LoVo (cell line): ENCODE measurements at places on chromosomes 2 and 18.

DNA sequence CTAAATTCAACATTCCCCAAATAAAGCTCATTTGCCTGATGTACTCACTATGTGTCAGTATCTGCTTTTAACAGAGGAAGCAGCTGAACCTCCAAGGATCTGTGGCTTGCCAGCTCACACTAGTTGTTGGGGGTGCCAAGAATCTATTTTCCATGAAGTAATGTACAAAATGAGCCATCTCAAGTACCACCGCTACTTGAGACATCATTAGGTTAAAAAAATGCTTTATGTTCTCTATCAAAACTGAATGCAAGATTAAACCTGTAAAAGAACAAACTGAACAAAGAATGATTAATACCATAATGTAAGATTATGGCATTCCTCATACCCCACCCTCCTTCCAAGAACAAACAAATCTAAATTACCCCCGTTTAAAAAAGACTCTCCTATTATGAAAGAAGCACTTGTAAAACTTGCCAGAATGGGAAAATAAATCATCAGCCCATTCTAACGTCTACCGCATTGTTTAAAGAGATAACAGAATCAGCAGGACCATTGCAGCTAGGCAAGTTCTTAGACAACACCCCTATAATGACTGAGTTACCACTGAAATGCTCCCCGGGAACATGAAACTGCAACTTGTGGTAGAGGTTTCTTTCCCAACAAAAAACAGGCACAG, 471.6 kb downstream of the DLGAP1 start:
- peak; percentile 14 for DNase-seq

GRCh38 chr2:179340678-179341077, 76.0 kb upstream of the SESTD1 start:
- DNase-seq, result no peak

GRCh38 chr2:23027396-23027795, 357.6 kb upstream of the KLHL29 start:
- DNase-seq, result no peak

DNA sequence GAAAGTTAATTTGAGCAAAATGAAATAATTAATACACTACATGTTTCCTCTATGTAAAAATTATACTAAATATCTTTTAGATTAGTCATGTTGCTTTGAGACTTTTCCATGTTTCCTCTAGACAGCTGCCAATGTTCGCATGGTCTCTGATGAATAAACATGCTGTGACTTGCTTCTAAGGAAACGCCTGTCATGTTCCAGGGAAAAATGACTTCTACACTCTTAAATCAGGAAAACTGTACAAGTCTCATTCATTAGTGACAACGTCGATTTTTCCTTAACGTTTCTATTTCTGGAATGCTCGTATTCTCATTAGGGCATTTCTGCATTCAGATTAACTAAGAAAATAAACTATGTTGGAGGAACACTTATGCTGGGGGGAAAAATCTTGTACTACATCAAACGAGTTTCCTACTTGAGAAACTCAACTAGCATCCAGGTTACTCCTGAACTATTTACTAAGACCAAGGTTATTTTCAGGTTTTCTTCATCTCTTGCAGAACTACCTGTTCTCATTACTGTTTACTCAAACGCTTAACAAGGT, 1.6 kb downstream of the COBLL1 start:
- DNase-seq, result no peak

DNA sequence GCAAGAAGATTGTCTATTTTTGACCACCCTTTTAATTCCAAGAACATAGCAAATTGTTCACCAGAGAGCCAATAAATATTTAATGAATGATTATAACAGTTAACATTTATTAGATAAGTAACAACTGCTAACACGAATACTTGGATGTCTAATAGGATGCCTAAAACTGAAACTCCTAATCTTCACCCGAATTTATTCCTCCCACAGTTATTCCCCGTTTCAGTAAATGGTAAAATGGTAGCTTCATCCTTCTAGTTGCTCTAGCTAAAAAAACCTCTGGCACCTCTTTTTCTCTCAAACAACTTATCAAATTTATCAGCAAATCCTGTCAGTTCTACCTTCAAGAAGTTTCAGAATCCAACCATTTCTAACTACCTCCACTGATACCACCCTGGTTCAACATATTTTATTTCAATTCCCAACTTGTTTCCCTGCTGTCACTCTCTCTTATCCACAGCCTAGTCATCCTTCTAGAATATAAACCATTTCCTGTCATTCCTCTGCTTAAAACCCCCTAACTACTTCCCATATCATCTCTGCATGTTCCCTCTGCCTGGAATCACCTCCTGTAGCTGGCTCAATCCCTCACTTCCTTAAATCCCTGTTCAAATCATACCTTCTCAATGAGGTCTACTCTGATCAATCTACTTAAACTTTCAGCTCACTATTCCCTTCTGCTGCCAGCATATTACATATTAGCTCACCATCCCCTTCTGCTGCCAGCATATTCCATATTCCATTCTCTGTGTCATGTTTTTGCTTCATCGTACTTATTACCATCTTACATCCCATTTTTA, 93.8 kb downstream of the ROCK2 start:
- DNase-seq, result no peak

GRCh38 chr18:13387855-13388548, 169.4 kb downstream of the LDLRAD4 start:
- no peak for DNase-seq

GRCh38 chr2:8604262-8604661, 77.6 kb upstream of the ID2 start:
- no peak for DNase-seq

DNA sequence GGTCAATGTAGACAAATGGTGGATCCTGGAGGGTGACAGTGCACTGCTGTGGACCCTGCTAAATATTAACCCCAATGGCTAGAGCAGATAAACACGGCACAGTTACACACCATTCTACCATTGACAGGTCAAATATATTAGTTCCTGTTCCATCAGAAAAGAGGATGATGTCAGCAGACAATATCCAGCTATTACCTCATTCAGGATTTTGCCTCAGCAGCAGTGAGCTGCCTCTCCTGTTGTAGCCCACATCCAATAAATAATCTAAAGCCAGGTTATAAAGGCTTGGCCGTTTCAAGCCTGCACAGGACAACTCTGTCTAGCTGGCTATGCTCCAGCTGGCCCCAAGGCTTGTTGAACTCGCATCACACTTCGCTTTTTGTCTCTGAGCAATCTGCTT, 31.6 kb upstream of the NETO1 start:
- DNase-seq, result no peak

DNA sequence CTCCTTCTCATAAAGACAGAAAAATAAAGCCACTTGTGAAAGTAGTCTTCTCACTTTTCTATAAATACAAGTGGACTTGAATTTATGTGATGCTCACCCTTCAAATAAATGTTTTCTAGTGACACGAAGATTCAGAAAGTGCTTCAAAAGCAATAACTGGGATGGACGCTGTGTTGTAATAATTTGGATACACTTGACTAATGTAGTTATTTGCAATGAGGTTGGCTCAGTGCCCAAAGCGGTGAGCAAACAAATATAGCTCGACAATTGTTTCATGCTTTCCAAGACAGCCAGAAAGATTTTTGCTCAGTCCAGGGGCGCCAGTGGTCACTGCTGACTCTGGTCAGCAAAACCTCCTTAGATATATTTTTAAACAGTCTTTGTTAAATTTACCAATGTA, 278.6 kb upstream of the KLHL14 start:
- no peak for DNase-seq

- no peak for DNase-seq
These were observed 179.4 kb downstream of the TXNL1 start for GRCh38 chr18:56458770-56459712.

DNA sequence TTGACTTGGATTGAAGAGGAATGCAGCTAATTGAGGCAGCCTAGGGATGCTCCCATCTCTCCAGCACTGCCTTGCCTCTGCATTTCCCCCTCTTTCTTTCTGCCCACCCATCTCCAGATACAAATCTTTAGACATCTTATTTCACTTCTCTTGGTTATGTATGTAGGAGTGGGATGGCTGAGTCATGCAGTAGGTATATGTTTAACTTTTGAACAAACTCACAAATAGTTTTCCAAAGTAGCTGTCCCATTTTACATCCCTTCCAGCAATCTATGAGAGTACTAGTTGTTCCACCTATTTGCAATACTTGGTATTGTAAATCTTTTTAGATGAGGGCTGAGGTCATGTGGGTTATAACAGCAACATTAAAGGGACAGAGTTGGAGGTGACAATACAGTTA, 329.9 kb downstream of the DYSF start:
- no peak for DNase-seq
